ENCODE measurements at places on chromosomes 12 and 14.
A peak's percentile ranks its signal among the peaks of the same experiment; 100 is the strongest.

GRCh38 chr14:82667501-82667900 is 1133.8 kb upstream of the SEL1L start:
- DNase-seq = no peak

- no peak for DNase-seq
Measured at GRCh38 chr12:53105256-53105655, 2.0 kb downstream of the SOAT2 start.

GRCh38 chr12:68807576-68808387 is at the start of gene MDM2:
Gene MDM2 (plus strand): TSS chr12:68808177. CDS start chr12:68808478, 301 bp downstream.
- peak; percentile 97 for DNase-seq

- DNase-seq = no peak
Measured at GRCh38 chr14:68939893-68940613, 39.0 kb downstream of the ACTN1 start.

DNA sequence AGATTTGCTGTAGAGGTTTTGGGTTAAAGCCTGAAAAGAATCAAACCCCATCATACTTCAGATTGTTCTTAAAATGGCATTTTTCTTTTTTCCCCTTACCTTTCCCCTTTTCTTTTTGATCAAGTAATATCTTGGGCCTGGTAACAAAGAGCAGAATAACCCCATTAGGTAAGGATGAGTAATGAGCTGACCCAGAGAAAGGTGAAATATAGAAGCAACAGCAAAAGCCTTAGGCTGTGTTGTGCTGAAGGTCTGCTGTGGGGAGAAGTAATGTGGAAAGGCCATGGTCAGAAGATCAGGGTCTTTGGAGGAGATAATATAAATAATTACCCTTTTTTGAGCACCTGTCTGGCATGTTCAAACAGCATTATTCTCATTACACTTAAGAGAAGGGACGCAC is 42.3 kb downstream of the MIA2 start:
- DNase-seq = no peak

- DNase-seq = no peak
Measured at GRCh38 chr12:116381744-116382685, 104.5 kb upstream of the MED13L start.

DNA sequence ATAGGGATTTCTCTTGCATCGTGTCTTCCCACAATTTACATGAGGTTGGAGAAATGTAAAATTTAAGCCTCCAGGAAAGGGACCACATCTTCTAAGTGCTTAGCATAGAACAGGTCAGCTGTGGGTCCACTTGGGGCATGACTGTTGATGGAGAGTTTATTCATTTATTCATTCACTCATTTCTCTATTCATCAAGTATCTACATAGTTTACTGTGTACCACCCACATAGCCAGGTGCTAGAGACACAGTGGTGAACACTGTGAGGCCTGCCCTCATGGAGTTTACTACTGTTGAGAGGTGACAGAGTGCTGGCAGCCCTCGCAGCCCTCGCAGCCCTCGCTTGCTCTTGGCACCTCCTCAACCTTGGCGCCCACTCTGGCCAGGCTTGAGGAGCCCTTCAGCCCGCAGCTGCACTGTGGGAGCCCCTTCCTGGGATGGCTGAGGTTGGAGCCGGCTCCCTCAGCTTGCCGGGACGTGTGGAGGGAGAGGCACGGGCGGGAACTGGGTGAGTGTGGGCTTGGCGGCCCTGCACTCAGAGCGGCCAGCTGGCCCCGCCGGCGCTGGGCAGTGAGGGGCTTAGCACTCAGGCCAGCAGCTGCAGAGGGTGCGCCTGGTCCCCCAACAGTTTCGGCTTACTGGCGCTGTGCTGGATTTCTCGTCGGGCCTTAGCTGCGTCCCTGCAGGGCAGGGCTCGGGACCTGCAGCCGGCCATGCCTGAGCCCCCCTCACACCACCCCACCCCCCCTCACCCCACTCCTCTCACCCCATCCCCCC is 1.7 kb upstream of the JPH4 start:
- no peak for DNase-seq

DNA sequence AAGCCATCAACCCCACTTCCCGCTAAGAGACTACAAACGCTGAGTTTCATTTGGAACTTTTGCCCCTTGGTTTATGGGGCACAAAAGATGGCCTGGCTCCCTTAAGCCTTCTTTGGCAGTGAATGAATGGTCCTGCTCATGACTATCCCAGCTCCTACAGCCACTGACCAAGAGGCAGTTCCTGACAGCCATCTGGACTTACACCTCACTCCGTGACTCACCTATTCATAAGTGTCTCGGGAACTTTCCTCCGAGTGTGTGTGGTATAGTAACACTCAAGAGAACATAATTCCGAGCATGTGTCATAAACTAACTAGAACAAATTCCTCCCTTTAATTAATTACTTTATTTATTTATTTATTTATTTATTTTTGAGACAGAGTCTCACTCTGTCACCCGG is 51.9 kb upstream of the NUDT4 start:
- DNase-seq = no peak

- DNase-seq = no peak
Measured at GRCh38 chr14:54650331-54650958, 83.5 kb downstream of the SAMD4A start.

- DNase-seq = no peak
Measured at GRCh38 chr12:49170924-49171323, 18.0 kb downstream of the TUBA1A start.

GRCh38 chr12:101277443-101277842 is 2.5 kb upstream of the UTP20 start:
- DNase-seq = no peak

DNA sequence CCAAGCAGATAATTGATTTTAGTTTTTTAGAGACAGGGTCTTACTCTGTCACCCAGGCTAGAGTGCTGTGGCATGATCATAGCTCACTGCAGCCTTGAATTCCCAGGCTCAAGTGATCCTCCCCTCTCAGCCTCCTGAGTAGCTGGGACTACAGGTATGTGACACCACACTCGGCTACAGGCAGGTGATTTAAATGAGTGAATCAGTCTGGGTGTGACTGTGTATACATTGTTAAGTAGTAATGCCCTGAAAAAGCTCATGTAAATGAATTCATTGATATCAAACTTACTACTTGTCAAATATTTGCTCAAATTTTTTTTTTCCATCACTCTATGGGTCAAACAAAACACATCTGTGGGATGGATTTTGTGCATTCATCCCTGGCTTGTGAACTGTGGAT is 6.3 kb upstream of the USP44 start:
- no peak for DNase-seq

DNA sequence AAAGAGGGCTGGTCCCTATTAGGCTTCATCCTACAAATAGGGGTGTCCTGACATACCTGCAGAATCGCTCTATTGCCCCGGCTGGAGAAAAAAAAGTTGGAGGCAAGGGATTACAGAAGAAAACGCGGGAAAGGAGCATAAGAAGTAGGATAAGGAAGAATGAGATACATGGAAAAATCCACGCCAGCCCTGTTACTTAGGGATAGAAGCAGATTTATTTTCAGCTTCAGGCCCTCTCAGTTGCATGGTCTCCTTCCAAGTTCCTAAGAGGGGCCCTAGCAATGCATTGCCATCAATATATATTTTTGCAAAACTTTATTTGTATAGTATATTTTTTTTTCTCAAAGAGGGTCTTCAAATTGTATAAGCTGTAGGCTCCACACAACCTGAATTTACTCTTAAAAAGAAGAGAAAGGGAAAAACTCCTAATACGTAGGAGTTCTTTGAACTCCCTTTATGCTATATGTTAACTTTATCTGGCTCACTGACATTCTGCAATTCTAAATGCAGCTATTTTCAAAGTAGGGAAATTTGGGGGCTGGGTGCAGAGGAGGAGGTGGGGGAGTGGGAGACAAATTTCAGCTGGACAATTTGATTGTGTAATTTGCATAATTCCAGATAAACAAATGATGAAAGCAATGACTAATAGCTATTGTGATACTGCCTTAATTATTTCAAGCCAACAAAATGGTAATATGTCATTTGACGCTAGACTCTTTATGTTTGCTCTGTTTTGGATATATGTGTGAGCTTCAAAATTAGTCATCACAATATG is 137.7 kb upstream of the TRHDE start:
- no peak for DNase-seq

DNA sequence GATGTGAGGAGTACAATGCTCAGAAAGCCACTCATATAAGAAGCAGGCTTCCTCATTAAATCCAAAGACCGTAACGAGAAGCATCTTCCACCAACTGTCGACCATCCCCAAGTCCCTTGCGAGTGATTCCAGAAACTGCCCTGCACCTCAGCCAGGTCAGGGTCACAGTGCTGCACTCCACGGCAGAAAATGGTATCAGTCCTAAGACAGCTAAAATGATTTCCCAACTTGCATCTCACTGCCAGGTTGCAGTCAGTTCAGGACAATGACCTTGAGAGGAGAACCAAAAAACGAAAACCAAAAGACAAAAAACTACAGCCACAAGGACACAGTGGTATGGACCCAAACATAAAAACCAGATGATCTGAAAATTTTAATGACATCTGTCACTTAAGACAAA is 20.6 kb downstream of the SBNO1 start:
- no peak for DNase-seq

GRCh38 chr12:81094718-81095360 is 17.0 kb downstream of the ACSS3 start:
- no peak for DNase-seq

DNA sequence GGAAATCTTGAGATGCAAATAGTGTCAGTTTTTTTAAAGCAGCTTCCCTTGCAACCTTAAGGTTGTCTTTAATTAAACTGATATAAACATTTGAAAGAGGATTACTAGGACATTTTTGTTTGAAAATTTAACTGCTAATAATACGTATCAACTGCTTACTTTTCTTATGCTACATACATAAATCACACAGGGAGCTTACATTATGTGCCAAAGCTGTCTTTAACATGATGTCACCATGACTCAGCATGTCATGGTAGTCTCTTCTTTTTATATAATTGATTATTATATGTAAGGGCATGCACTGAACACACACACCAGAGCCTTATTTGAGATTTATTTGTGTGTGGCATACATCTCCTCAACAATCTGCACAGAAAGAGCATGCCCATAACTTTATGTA is 63.0 kb upstream of the PTHLH start:
- DNase-seq = no peak
